ENCODE measurements at places on chromosomes 12 and 14. TPM values are rescaled to one million over a fixed set of nuclear protein-coding genes. Genes with fewer than 3 reads are reported as not detected.

The AQP2 gene
- polyA plus RNA-seq = 170 TPM

The LMNTD1 gene
- polyA plus RNA-seq = not detected

The ASIC1 gene
- polyA plus RNA-seq = 4.6 TPM

The DHRS2 gene
- 62.0 TPM for polyA plus RNA-seq

The LRRK2 gene
- 23.0 TPM for polyA plus RNA-seq

The RCOR1 gene
- 39.0 TPM for polyA plus RNA-seq

The DDN gene
- polyA plus RNA-seq = 93.1 TPM

The MYL2 gene
- not detected for polyA plus RNA-seq

The RNASE3 gene
- polyA plus RNA-seq = 1.4 TPM

The OR6C6 gene
- polyA plus RNA-seq = not detected

The CIDEB gene
- 28.3 TPM for polyA plus RNA-seq

The ANO6 gene
- polyA plus RNA-seq = 64.4 TPM

The LRCOL1 gene
- 5.1 TPM for polyA plus RNA-seq

The IFI27 gene
- 9.1 TPM for polyA plus RNA-seq

The GYS2 gene
- not detected for polyA plus RNA-seq

The GNS gene
- 144 TPM for polyA plus RNA-seq

The SIX1 gene
- polyA plus RNA-seq = 9.9 TPM

The SLCO1B3 gene
- polyA plus RNA-seq = not detected

The DEPDC4 gene
- polyA plus RNA-seq = 5.7 TPM

The FAR2 gene
- polyA plus RNA-seq = 38.2 TPM

The CLBA1 gene
- 19.6 TPM for polyA plus RNA-seq

The JKAMP gene
- 77.8 TPM for polyA plus RNA-seq

The KRT2 gene
- not detected for polyA plus RNA-seq

The GPRC5D gene
- polyA plus RNA-seq = 0.64 TPM

The AP5M1 gene
- 52.3 TPM for polyA plus RNA-seq

The KRT6A gene
- polyA plus RNA-seq = not detected

The ACSS3 gene
- polyA plus RNA-seq = 18.6 TPM

The PTHLH gene
- 1.2 TPM for polyA plus RNA-seq

The ACSM4 gene
- not detected for polyA plus RNA-seq

The BHLHE41 gene
- 2.1 TPM for polyA plus RNA-seq

The CACNA2D4 gene
- 2.7 TPM for polyA plus RNA-seq

The C12orf54 gene
- 0.61 TPM for polyA plus RNA-seq

The WNT1 gene
- polyA plus RNA-seq = not detected

The RNU4-1 gene
- polyA plus RNA-seq = not detected

The LRRIQ1 gene
- polyA plus RNA-seq = 31.7 TPM

The INSM2 gene
- not detected for polyA plus RNA-seq

The SNRNP35 gene
- polyA plus RNA-seq = 44.3 TPM

The SLC16A7 gene
- 4.1 TPM for polyA plus RNA-seq

The NPFF gene
- 0.70 TPM for polyA plus RNA-seq

The SPIC gene
- polyA plus RNA-seq = not detected

The DPPA3 gene
- not detected for polyA plus RNA-seq

The NAP1L1 gene
- 759 TPM for polyA plus RNA-seq

The OTX2 gene
- not detected for polyA plus RNA-seq

The SEL1L gene
- polyA plus RNA-seq = 92.5 TPM

The MEG3 gene
- polyA plus RNA-seq = 122 TPM

The CMA1 gene
- polyA plus RNA-seq = not detected

The NUDT14 gene
- polyA plus RNA-seq = 44.0 TPM

The KRT75 gene
- not detected for polyA plus RNA-seq

The TTC6 gene
- 0.34 TPM for polyA plus RNA-seq

The CMTM5 gene
- 2.3 TPM for polyA plus RNA-seq

The NID2 gene
- polyA plus RNA-seq = 97.7 TPM

The CCDC175 gene
- polyA plus RNA-seq = 0.60 TPM

The MMP14 gene
- 161 TPM for polyA plus RNA-seq

The MGAT4C gene
- polyA plus RNA-seq = 2.2 TPM

The GLT1D1 gene
- 2.2 TPM for polyA plus RNA-seq
